ENCODE measurements at places on chromosomes 11 and 22.

DNA sequence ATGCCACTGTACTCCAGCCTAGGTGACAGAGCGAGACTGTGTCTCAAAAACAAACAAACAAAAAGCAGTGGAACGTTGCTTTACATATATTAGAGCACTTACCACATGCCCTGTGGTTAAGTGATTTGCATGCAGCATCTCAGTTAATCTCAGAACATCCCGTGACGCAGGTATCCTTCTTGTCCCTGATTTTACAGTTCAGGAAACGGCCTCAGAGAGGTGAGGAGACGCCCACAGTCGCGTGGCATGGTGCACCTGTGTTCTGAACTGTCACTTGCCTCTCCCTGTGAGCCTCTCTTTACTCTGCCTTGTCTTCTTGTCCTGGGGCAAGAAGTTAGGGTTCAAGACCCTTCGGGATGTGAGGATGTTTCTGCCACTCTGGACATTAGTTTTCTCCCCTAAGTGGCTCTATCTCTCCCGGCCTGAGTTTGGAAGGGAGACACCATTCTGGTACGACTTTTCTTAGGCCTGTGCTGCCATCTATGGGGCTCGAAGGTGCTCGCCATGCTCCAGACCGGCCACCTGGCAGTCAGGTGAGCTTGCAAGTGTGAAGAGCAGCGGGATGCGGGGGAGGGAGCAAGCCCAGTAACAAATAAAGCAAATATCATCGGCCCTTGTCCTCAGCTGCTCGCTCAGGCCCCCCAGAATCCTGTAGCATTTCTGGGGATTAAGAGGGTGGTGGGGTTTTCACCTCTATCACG lies 25.6 kb downstream of the YWHAH start:
- ATAC-seq, result peak; percentile 89

GRCh38 chr11:10526974-10527918 lies 13.7 kb downstream of the RNF141 start:
- ATAC-seq, result peak; percentile 45

DNA sequence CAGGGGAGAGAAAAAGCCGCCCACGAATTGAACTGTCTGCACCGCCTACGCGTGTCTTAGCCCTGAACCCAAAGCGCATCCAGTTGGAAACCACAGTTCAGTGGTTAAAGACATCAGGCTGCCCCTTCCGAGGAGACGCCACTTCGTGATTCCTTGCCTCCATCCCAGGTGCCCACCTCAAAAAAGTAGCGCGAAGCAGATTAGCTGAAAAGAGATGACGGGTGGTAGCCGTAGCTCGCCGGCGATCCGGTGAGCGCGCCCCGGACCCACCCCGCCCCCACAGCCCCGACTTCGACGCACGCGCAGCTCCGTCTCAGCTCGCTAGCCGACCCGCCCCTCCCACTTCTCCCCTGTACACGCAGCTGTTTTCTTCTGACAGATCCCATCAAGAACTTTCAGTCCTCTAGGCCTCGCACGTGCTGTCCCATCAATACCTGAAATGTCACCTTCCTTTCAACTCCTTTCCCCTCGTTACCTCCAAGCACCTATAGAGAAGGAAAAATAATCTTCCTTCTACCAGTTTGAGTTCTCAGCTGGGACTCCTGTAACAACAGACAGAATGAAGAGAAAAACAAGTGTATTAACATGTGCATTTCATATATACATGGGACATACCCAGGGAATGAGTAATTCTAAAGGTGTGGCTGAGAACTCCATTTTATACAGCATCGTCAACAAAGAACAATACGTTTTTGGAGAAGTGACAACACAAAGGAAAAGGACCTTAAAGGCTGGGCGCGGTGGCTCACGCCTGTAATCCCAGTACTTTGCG lies 49.5 kb downstream of the OR4D9 start:
- ATAC-seq, result peak; percentile 38

- no peak for ATAC-seq
Measured at GRCh38 chr11:10265936-10266335, 28.1 kb downstream of the SBF2 start.

- ATAC-seq, result no peak
Measured at GRCh38 chr11:17410606-17411379, 22.3 kb upstream of the KCNJ11 start.

DNA sequence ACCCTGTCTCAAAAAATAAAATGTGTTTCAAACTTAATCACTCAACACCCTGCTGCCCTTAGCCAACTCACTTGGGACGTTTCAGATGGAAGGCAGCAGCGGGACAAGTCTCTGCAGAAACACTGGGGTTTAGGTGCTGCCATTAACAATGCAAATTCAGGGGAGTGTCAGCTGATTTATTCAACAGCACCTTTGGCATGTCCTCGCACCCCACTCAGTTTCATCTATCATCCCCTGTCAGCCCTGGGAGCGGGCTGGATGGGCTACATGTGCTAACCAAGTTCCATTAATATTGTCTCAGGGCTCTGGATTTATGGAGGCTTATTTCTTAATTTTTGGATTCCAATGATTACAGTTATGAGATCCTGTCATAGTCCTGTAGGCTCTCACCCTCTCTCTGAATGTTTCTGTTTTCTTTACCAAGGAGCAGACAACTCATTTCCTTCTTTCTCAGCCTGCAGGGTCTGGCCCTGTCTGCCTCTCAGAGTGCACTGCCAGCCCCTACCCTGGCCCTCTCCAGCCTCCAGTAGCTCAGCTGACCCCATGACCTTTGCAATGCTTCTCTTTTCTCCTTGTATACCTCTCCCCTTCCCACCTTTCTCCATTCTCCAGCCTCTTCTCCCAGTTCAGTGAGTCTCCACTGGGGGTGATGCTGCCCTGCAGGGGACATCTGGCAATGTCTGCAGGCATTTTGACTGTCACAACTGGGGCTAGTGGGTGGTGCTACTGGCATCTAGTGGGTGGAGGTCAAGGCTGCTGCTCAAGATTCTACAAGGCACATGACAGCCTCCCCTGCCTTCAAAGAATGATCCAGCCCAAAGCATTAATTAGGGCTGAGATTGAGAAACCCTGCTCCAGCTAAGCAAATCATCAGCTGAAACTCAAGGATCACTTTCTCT lies 79.0 kb downstream of the APIP start:
- no peak for ATAC-seq

DNA sequence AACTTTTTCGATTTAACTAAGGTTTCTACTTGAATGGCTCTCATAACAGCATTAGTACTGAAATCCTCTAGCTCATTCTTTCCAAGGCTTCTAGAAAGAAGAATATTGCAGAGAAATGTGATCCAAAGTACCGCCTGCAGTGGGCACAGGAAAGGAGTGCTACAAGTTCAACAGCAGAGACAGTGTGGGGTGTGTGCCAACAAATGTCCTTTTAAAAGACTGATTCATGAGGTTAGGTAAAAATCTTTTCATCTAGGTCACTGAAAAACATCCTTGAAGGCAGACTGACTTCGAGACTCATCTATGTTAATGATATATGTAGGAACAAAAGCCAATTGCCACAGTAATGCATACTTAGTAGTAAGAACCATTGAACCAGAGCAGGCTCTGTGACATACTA lies 349.1 kb upstream of the PITPNB start:
- ATAC-seq, result peak; percentile 58

GRCh38 chr11:74953451-74953850 lies 4.4 kb downstream of the SPCS2 start:
- no peak for ATAC-seq

DNA sequence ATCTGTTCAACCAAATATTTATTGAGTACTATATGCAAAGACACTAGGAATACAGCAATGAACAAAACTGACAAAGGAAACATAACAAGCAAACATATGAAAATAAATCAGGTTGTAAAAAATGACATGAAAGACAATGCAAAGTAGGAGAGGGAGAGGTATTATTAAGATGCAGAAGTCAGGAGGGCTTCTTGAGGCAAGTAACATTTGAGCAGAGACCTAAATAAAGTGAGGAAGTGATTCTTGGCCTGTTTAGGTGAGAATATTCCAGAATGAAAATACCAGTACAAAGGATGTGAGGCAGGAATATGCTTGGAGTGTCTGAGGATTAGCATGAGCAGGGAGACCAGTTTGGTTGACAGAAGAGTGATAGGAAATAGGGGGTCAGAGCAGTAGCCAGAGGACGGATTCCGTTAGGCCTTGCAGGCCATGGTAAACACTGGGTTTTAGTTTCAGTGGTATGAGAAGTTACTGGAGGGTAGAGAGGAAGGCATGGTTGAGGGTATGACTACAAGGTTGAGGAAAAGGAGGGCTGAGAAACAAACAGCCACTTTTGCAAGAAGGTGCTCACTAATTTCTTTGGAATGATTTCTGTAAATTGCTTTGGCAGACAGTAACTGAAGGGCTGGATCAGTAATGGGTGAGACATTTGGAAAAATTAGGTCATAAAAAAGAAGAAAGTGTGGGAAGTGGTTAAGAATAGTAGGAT lies 191.9 kb downstream of the SWAP70 start:
- ATAC-seq, result no peak

- no peak for ATAC-seq
Measured at GRCh38 chr11:104122011-104122635, 41.8 kb downstream of the PDGFD start.

DNA sequence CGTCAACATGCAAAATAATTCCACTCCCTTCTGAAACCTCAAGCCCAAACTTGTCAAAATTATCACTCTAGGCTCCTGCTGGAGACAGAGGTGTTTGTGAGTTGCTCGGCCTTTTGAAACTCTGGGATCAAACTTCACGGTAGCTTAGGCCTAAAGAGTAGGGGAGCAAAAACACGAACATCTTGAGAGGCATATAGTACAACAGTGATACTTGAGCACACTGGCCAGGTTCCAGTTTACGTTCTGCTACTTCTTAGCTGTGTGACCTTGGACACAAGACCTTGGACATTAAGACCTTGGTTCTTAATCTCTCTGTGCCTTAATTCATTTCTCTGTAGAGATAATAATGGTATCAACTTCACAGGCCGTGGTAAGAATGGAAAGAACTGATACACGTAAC lies 123.5 kb upstream of the LMO1 start:
- no peak for ATAC-seq

DNA sequence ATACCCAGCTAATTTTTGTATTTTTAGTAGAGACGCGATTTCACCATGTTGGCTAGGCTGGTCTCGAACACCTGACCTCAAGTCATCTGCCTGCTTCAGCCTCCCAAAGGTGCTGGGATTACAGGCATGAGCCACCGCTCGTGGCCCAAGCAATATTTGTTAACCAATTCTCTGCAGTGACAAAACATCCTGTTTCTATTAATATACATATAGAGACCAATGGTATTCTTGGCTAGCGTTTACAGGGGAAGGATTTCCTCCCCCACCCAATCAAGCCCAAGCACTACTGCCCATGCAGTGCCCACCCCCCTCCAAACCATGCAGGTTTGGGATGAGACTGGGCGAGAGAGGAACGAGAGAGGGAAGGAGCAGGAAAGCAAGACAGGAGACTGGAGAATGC lies 53.1 kb downstream of the APOL3 start:
- ATAC-seq, result no peak

DNA sequence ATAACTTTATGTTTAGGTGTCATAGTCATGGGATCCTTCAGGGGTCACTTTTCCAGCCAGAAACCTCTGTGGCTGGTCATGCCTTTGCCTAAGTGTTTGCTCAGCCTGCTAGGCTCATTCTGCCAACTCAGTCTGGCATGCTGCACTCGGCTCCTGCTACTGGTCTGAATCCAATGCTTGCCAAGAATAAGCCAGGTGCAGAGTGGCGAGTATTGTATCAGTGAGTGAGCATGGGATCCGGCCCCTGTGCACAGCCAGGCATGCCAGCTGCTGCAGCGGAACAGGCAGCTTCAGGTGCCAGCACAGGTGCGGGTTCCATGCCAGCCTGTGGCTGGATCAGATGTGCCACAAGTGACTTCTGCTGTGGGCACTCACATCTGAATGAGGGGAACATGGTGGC lies 1269.3 kb upstream of the CNTN5 start:
- no peak for ATAC-seq

- no peak for ATAC-seq
Measured at GRCh38 chr22:48047722-48048500, 1285.5 kb downstream of the TBC1D22A start.

DNA sequence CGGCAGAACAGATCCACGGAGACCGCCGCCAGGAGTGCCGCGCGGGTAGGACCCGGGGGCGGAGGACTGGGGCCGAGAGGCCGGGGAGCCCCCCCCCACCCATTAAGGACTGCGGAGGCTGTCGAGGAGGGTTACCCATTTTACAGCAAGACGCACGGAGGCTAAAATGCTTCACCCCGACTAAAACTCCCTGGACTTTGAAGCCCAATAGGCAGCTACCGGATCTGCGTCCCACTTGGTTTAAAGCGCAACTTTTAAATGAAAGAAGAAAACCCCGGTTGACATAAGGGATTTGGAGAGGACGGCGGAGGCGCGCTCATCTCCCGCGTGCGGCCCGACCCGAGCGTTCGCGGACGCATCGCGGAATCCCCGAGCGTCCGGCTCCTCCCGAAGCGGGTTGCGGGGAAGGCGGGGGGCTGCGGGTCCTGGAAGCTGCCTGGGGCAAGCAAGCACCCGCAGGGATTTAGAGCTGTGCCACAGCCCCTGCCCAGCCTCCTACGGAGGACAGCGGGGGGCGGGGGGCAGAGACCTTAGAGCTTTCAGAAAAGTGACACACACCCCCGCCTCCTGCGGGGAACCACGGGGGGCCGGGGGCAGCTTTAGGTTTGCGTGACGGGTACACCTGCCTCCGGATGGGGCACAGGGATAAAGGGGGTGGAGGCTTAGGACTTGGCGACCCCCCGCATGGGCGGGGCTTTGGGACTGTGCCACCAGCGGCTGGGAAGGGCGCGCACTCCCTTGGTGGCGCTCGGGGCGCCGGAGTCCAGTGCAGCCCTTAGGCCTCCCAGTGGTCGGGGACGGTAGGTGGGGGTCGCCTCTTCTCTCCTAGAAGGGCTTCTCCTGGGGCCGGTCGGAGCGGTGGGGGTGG lies 760 bp upstream of the CELSR1 start:
- ATAC-seq, result no peak

GRCh38 chr11:93542811-93543229 lies 371 bp downstream of the SMCO4 start:
- peak; percentile 50 for ATAC-seq

DNA sequence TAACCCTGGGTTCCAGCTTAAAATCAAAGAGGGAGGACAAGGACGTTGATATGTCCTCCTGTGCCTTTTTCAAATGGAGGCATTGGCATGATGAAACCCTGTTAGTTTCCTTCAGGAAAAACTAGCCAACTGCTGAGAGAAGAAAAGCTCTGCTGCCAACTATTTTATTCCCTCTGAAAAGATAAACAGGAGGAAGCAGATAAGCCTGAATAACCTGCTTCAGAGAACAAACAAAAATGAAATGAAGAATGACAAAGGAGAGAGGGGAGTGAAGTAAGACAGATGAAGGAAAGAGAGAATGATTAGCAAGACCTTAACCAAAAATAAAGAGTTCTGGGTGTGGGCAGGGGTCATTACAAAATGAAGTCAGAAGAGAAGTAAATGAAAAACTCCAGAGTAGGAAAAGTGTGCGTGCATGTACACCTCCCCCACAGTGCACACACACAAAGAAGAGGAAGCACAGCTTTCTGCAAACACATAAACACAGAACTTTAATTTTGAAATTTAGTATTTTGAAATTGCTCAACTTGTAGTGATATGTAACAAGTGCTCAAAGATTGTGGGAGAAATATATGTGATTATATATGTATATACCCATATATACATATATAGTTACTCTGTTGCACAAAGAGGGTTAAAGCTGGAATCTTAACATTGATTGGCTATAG lies 332.2 kb downstream of the LUZP2 start:
- no peak for ATAC-seq
